ENCODE measurements at places on chromosomes 13 and 19.

GRCh38 chr13:110197026-110197425 is 109.9 kb downstream of the COL4A1 start:
- no peak for DNase-seq

- DNase-seq = peak; percentile 62
Measured at GRCh38 chr13:107866941-107867623, 348.3 kb downstream of the LIG4 start.

DNA sequence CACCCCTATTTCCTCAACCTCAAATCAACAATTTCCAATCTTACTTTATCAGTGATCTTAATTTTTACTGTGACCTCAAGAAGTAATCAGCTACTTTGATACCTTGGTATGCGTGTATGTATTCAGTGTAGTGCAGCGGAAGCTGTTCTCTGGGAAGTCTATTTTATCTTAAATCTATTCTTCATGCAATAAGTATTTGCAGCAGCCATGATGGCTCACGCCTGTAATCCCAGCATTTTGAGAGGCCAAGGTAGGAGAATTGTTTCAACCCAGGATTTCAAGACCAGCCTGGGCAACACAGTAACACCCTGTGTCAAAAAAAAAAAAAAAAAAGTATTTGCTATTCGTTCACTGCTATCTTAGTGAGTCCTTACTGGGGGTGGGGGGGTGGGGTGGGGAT is 6.5 kb downstream of the SLC25A30 start:
- DNase-seq = no peak

DNA sequence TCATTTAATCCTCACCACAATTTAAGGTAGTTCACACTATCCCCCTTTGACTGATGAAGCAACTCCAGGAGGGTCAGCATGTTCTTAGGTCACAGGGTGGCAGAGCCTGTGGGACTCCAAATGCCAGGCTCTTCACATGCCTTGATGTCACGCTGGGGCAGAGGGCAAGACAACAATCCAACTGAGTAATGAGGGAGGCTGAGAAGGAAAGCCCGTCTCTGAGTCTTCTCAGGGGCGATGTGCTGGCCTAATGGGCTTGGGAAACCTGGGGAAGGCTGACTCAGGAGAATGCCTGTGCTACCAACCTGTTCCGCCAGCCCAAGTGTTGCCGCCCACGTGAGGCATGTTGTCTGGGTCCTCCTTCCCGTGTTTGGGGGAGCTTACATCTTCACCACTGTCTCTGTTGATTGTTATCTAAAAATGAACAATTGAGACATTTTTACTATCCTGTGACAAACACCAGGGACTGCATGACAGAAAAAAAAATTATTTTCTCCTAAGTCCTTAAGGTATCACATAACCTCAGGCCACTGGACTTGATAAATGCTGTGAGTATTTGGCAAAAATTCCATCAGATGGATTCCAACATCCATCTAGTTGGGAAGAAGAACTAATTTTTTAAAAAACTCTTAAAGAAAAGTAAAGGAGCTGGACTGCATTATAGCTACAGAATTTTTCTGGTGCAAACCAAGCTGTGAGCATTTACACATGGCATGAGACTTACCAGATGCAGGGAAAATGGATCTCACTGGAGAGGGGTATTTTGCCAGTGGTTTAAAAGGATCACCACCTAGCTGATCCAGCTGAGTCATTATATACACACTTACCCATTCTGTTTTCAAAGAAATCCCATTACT is 157.5 kb downstream of the RGCC start:
- DNase-seq = no peak

DNA sequence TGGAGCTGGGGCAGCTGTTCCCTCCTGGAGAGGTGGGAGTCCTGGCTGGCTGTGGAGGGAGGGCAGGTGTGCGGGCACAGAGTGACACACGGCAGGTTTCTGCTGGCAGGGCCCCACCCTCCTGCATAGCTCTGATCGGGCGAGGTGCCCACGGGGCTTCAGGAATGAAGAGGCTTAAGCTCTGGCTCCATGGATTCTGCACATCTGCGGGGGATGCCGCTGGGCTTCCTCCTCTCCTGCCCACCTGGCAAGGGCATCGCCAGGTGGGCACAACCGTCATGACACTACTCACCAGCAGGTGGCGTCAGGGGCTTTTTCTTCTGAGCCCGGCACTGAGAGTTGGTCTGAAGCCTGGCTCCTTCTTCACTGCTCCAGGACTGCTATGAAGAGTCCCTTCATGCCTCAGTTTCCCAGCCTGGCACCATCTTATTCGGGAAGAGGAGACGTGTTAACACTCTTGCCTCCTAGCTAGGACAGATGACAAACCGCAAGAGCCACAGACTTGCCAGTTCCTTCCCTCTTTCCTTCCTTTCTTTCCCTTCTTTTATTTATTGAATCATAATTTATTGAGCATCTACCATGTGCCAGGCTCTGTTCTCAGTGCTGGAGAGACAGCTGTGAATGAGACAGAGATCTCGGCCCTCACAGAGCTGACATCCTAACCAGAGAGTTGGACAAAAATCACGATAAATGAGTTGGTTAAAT is 15.2 kb upstream of the PAK4 start:
- DNase-seq = peak; percentile 77

- DNase-seq = no peak
Measured at GRCh38 chr19:16227837-16228636, 30.3 kb downstream of the AP1M1 start.

- DNase-seq = peak; percentile 70
Measured at GRCh38 chr19:43639519-43640423, at the start of gene CADM4. Gene CADM4, minus strand, starts transcription at chr19:43639850. Its CDS starts 60 bp downstream, at chr19:43639790.

DNA sequence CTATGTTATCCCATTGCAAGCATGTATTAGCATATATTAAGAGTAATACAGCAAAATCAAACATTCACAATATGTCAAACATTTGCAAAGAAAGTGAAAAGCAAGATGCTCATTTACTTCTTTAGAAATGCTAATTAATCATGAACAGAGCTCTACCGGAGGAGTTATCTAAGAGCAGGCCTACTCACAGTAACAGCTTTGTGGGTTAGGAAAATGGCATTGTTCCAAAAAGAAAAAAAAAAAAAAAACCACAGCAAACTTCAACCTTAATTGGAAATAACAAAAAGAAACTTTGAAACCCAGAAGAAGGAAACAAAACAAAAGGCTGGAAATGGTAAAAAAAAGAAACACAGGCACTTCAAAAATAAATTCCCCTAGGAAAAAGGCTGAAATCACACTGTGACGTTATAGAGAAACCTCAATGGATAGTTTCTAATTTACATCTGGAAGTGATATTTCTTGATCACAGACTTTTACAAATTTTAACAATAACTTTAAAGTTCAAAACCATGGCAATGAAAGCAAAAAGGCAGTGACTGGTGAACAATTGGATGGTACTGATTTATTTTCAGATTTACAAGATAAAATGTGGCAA is 1236.8 kb upstream of the SPRY2 start:
- no peak for DNase-seq

DNA sequence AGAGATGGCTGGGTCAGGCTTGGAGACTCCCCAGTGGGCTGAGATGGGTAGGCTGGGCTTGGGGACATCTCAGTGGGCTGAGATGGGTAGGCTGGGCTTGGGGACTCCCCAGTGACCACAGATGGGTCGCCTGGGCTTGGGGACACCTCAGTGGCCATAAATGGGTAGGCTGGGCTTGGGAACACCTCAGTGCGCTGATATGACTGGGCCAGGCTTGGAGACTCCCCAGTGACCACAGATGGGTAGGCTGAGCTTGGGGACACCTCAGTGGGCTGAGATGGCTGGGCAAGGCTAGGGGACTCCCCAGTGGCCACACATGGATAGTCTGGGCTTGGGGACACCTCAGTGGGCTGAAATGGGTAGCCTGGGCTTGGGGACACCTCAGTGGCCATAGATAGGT is 12.8 kb downstream of the IQCN start:
- no peak for DNase-seq

DNA sequence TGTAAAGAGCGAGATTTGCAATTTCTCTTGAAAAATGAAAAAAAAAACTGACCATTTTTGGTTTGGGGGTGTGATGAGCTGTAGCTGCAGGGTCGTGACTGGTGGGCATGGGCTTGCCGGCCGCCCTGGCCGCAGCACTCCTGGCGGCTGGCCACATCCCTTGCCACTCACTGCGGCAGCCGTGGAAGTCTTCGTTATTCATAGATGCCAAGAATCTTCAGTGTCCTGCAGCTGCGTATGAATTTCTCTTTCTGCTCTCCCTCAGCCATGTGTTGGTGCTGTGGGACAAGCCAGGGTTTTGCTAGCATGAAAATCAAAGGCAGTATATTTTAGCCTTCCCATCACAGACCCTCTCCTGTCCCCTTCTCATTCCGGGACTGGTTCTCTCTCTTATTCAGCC is 151.7 kb upstream of the TSHZ3 start:
- DNase-seq = no peak

DNA sequence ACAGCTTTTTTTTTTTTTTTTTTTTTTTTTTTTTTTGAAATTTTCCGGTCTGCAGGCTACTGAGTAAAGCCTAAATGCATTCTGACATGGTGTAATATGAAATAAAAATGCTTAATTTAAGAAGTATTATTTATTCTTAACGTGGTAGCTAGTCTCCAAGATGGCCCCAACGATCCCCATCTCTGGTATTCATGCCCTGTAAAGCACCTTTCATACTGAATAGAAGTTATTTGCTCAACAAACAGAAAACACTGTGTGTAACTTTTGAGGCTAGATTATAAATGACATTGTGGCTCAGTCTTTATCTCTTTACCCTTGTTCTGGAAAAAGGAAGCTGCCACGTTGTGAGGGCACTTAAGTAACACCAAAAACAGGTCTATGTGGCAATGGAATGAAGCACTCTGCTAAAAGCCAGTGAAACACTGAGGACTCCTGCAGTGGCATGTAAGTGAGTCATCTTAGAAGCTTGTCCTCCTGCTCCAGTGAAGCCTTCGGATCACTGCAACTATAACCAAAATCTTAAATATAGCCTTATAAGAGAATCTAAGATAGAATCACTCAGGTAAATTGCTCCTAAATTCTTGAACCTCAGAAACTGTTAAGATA is 128.7 kb downstream of the UGGT2 start:
- peak; percentile 5 for DNase-seq

- no peak for DNase-seq
Measured at GRCh38 chr19:53624771-53625545, 6.8 kb upstream of the DPRX start.

DNA sequence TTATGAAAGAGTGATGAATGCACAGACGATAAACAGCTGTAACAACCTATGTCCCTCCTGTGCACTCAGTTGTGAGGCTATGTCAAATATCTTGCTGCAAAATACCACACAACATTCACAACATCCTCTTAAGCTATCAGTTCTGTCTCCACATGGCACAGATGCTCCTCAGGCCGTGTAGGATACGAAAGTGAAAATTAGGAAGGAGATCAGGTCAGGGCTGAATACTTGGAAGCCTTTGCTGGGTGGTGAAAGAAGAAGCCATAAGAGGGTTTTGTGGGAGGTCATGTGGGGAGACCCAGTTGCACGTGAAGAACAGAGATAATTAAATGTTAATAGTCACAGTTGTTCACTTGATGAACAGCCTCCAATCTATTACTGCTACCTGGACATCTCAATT is 58.9 kb downstream of the RXFP2 start:
- no peak for DNase-seq

GRCh38 chr19:508204-509150 is 1.2 kb downstream of the TPGS1 start:
- no peak for DNase-seq

GRCh38 chr19:52786078-52786463 is 520 bp downstream of the ZNF600 start:
- DNase-seq = peak; percentile 16

GRCh38 chr19:54133312-54133956 is 4.1 kb upstream of the CNOT3 start:
- peak; percentile 40 for DNase-seq

GRCh38 chr13:57704031-57704430 is 72.5 kb downstream of the PCDH17 start:
- DNase-seq = no peak

GRCh38 chr19:30783212-30783611 is 411.0 kb downstream of the ZNF536 start:
- no peak for DNase-seq

DNA sequence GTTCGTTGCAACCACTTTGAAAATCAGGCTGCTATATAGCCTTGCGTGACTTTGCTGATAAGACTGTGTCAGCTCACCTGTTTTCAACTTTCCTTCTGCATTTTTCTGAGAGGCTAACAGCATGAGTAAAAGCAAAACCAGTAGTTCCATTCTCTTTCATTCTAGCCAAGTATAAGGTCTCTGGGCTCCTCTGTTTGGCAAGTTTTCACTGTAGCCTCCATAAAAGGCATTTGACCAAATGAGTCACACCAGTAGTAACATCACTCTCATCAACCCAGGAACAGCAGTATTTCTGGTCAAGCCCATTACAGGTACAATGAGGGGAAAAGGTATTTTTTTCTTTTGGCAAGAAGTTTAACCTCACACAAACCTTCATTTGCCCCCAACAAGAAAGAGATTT is 1149.8 kb upstream of the MIR17HG start:
- DNase-seq = no peak

DNA sequence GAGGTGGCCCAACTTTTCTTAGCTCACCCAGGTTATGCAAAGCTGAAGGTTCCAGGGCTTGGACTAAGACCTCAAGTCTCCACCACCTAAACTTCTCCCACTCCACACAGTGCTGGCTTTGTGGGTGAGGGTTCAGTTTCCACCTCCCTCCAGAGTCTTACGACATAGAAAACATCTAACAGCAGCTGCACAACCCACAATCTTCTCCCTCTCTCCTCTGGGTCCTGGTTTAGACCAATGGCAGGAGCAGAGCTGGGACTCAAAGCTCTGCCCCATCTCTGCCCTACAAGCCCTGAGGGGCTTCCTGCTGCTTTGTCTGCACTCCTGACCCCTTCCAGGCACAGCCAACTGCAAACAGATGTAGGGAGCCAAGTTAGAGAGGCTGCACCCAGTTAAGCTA is 16.0 kb downstream of the IRGC start:
- no peak for DNase-seq

GRCh38 chr19:13621413-13621812 is 115.1 kb upstream of the CACNA1A start:
- no peak for DNase-seq

GRCh38 chr19:58252102-58252685 is 23.5 kb downstream of the ZNF544 start:
- DNase-seq = no peak

DNA sequence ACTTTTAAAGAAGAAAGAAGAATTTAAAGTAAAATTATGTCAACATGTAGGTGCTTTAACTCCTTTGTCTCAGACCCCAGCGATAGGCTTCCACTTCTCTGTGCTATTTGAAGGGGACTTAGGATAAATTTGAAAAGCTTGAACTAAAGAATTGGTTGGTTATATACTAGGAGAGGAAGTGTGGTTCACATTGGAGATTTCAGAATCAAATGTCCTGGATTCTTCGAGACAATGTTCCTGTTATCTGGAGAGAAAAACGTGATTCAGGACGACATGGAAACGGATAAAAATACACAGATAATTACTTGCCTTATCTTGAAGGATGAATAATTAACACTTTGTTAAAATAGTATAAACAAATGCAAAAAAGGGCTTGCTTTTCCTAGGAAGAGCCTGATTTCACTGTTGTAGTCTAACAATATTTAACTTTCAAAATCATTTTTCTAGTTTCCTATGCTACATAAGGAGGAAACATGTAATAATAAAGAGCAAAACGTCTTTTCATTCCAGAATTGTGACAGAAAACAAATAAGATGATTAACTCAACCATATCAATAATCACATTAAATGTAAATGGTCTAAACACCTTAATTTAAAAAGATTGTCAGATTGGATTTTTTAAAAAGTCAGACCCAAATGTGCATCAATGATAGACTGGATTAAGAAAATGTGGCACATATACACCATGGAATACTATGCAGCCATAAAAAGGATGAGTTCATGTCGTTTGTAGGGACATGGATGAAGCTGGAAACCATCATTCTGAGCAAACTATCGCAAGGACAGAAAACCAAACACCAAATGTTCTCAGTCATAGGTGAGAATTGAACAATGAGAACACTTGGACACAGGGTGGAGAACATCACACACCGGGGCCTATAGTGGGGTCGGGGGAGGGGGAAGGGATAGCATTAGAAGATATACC is 724 bp upstream of the ZNF780A start:
- DNase-seq = no peak

Measured in urothelium cell line (cell line).